ENCODE measurements at places on chromosomes 2 and 18.

DNA sequence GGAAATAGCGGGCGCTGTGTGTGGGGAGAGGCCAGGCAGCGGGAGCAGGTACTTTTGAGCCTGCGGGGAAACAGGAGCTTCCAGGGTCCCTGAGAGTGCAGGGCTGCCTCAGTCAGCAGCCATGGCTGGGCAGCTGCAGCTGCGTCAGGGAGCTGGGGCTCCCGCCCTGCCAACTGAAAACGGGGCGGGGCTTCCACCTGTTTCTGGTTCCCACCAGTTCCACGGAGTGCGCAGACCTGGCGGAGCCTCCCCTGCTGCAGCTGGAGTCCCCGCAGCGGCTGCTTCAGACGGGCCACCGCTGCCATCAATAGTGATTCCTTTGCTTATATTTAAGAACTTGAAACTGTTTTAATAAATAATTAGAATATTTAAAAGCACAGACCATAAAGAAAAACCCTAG lies 30.6 kb upstream of the RPRM start:
- DNase-seq, result no peak

GRCh38 chr18:35971661-35972196 lies 750 bp upstream of the RMP24 start:
- DNase-seq, result no peak

GRCh38 chr2:48529194-48529593 lies 760 bp upstream of the STON1 start:
- DNase-seq, result no peak

DNA sequence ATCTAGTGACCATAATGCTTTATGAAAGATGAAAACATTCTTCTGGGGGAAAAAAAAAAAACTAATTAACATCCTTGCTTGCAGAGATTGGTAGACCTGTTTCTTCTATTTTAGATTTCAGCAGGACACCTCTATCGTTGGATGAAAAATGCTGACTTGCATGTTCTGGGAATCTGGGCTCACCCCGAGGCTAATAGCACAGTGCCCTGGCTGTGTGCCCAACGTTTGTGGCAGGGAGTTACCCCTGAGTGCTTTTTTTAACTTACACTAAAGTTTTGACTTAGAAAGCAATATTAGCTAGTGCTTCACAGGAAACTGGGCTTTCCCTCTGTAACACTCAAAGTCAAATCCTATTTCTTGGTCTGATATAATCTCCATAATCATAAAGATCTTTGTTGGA lies 233.2 kb downstream of the SLC8A1 start:
- peak; percentile 65 for DNase-seq

GRCh38 chr2:109350526-109350925 lies 221.5 kb downstream of the SH3RF3 start:
- DNase-seq, result no peak

DNA sequence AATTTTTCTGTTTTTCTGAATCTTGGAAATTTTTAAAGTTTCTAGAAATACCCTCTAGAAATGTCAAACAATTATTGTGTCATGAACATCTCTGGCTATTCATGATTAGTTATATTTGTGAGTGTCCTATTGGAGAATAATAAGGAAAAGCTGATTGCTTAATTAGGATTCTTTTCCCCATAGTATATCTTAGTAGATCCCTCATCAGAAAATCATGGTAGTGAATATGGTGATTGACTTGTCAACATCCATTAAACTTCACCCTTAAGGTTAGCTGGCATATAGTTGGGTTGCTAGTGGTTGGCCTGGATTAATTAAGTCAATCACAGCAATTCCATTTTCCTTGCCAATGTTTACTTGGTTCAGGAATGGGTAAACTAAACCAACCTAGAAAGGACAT lies 18.7 kb upstream of the NABP1 start:
- DNase-seq, result no peak

DNA sequence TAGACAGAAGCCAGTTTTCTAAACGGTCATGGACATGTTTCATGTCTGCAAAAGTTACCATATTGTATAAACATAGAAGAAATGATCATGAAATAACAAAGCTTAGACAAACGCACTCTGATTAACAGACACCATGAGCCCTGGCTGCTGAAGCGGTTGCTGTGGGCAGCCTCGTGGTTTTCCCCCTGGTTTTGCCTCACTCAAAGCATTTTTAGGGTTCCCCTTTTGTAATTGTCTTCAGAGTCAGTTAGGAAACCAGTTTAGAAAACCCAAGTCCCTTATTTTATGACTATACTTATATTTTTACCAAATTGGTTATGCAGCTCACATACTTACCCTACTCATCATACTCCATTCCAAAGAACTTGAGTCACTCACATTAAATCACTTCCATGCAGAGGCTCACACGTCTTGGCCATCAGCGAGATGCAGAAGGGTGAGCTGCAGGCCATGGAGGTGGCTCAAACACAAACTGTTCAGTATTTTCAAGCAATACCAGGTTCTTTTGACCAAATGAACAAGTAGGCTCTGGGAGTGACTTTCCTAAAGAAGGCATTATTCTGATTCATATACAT lies 105.6 kb upstream of the SALL3 start:
- DNase-seq, result no peak

GRCh38 chr18:8830067-8831060 lies 125.0 kb downstream of the MTCL1 start:
- no peak for DNase-seq

GRCh38 chr2:189233527-189233926 lies 54.0 kb upstream of the COL5A2 start:
- DNase-seq, result no peak

- peak; percentile 10 for DNase-seq
Observed at GRCh38 chr18:32980896-32981295, 208.1 kb upstream of the KLHL14 start.

GRCh38 chr18:48300463-48300961 lies 108.7 kb downstream of the ZBTB7C start:
- peak; percentile 26 for DNase-seq

DNA sequence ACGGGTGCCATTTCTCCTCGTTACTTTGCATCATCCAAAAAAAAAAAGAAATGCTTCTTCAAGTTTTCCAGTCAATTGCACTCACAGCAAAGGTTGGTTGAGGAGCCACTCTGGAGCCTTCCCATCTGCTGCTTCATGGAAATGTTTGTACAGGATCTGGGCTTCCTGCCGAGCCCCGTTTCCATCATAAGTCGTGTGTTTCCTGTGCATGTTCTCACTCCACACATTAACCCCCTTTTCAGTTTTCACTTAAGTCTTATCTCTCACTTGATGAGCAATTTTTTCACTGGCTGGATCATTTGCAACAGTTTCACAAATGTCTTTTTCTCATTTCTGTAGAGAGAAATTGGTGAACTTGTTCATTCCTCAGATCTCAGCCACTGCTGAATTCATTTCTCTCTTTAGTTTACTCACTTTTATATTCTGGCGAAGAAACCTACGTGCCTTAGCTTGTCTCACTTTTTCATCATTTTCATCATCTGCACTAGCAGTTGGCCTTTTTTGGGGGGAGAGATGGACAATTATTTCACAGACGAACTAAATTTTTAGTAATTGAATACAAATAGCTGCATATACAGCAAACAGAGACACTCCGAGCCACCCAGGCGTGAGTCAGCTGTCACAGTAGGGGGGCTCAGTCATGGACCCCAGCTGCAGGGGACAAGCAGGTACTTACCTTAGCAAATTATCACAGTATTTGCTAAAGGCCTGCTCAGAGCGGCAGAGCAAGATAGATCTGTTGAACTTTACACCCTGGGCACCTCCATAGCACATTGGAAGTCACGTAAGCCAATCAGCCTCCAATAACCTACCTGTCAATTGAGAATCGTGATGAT lies 750.8 kb upstream of the ID2 start:
- no peak for DNase-seq

GRCh38 chr2:40002339-40002738 lies 223.3 kb upstream of the THUMPD2 start:
- DNase-seq, result no peak

DNA sequence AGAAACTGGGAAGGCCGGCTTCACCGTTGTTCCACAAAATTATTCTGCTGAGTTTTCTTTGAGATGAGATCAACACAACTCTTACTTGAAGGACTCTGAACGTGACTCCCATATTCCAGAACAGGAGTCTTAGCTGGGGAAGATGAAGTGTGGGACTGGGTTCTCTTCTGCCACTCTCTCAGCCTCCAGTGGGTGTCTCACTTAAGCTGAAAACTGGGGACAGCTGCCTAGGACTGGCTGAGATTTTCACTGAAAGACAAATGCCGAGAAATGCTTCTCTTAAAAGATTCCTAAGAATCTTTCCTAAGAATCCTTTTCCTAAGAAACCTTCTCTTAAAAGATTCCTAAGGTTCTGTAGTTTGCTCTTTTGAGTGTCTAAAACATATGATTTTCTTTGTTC lies 156.6 kb upstream of the LHCGR start:
- DNase-seq, result peak; percentile 10

DNA sequence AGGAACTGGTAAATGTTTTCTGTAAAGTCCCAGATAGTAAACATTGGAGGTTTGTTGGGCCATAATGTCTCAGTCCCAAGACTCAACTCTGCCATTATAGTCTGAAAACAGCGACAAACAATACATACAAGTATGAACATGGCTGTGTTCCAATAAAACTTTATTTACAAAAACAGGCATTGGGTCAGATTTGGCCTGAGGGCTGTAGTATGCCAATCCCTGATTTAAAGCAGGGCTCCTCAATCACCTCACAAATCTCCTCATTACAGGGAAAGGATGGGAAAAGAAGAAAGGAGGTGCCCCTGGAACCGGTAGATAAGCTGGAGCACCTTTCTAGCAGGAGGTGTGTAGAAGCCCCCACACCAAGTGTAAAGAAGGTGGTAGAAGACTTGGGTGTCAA lies 48.9 kb upstream of the UPP2 start:
- no peak for DNase-seq

- no peak for DNase-seq
Observed at GRCh38 chr2:218898109-218898878, 17.6 kb downstream of the WNT10A start.
